ENCODE measurements at places on chromosomes 16 and 17.
A peak's percentile ranks its signal among the peaks of the same experiment; 100 is the strongest.

- DNase-seq: no peak
Measured at GRCh38 chr16:5030251-5030870, 3.4 kb downstream of the NAGPA start.

- no peak for DNase-seq
Measured at GRCh38 chr17:31225831-31226230, 71.2 kb downstream of the OMG start.

GRCh38 chr16:89022051-89022836, 45.2 kb upstream of the CBFA2T3 start:
- DNase-seq: no peak

DNA sequence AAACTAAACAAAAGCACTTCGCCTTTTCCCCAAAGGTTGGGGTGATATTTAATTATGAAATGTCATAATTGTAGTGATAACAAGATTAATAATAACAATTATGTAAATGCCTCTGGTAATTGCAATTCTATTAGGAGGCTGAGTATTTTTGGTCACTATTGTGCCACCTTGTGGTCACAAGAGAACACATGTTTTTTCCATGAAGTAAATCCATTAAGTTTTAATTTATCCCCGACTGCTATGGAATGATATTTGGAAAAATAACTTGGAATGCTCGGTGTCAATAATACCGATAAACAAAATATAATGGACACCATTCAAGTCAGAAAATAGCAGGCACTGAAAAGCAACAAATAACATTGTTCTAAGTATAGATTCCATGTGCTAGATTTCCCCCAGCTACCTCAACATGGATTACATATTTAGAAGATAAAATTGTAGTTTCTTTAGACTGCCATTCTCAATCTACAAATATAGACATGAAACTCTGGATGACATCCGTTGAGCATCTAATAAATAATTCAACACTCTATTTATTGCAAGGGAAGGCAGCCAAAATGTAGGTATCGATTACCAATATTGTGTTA, 25.0 kb upstream of the KCNJ2 start:
- no peak for DNase-seq

GRCh38 chr17:32917842-32918241, 10.1 kb upstream of the TMEM98 start:
- peak; percentile 47 for DNase-seq

Data from ecto neural progenitor cell (in vitro differentiated cells).